ENCODE measurements at places on chromosomes 4 and X.

DNA sequence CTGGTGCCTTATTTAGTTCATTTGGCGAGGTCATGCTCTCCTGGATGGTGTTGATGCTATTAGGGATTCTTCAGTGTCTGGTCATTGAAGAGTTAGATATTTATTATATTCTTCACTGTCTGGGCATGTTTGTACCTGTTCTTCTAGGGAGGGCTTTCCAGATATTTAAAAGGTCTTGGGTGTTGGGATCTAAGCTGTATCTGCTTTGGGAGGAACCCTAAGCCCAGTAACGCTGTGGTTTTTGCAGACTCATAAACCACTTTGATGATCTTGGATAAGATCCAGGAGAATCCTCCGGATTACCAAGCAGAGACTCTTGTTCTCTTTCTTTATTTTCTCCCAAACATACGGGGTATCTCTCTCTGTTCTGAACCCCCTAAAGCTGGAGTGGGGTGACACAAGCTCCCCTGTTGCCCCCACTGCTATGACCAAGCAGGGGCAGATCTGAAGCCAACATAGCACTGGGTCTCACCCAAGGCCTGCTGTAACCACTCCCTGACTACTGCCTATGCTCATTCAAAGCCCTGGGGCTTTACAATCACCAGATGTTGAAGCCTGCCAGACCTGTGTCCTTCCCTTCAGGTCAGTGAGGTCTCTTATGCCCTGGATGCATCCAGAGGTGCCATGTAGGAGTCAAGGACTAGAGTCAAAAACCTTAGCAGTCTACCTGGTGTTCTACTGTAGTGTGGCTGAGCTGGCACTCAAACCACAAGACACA, 187.6 kb downstream of the GUCY2F start:
- no peak for DNase-seq

DNA sequence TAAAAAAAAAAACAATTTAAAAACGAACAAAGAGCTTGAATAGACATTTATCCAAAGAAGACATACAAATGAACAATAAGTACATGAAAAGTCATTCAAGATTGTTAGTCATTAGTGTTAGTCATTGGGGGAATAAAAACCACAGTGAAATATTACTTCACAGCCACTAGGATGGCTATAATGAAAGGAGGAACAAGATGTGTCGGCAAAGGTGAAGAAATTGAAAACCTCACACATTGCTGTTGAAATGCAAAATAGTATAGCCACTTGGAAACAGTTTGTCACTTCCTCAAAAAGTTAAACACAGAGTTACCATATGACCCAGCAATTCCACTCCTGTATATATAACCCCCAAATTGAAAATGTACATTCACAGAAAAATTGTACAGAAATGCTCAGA, 45.2 kb upstream of the SLC39A8 start:
- DNase-seq, result no peak

DNA sequence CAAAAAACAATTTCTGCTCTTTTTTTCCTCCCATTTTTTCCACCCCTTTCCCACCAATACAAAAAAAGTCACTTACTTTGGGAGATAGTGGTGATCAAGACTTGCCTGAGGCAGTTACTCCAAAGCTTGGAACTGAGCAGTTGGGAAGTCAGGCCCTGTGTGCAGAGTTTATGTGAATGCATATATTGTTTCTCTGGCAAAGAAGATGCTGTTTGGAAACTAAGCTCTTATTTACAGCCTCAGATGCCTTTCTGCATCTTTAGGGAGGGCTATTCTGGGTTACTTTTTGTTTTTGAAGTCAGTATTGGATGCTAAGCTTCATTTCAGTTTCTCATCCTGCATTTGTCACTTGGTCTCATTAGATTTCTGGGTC, 136.3 kb downstream of the ZNF330 start:
- no peak for DNase-seq

GRCh38 chr4:163173713-163174112, 7.0 kb upstream of the NAF1 start:
- DNase-seq, result no peak

- DNase-seq, result no peak
Measured at GRCh38 chrX:15320297-15320696, 4.9 kb upstream of the ASB11 start.

DNA sequence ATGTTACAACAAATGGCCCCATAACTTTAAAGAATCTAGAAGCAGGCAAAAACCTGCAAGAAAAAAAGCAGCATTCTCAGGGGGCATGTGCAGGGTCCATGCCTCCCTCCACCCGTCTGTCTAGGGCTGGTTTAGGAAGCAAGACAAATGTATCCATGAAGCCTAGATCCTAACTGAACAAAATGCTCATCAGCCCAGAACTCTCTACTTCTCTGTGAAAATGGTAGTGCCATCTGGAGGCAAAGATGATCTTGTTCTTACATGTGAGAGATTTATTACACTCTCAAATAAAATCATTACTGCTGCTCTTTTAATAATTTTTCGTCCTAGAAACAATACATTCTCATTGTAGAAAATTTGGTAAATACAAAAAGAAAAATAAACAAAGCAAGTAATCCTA, 26.7 kb downstream of the NR3C2 start:
- no peak for DNase-seq

GRCh38 chrX:16628946-16629595, 20.9 kb upstream of the S100G start:
- no peak for DNase-seq

DNA sequence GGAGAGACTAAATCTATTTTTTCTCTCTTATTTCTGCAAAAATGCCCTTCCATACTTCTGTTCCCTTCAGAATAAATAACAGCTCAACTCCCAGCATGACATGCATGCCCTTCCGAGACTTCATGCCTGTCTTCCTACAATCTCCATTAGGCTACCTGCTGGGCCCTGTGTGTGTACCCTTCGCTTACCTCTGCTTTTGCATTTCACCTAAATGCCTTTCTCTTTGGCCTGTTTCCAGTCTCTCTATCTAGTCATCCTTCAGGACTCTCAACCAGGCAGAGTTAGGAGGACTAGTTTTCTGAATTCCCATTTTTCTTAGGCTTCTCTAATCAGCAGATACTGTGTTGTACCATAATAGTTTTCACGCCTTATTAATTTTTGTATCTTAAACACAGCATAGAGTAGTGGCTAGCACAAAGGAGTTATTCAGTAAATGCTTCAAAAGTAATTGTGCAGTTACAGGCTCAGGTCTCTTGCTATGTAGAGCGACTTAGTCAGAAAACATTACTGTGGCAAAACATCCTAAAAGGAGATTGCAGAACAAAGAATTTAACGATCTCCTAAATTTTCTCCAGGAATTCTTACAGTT, 20.5 kb downstream of the SEPTIN11 start:
- no peak for DNase-seq

DNA sequence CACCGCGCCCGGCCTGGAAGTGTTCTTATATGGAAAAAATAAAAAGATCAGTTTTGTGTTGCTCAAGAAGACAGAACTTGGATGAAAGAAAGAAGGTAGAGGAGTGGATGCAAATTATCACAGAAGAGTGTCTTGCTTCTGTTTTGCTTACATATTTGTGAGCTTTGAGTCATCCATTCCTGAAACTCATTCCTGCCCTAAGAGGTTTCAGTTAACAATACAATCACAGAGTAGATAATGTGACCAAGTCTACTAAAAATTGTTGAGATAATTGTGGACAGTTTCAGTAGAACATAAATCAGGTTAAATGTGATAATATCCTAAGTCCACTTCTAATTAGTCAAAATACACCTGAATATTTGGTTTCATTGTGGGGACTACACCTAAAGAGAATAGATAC, 26.4 kb upstream of the LRCH2 start:
- DNase-seq, result no peak

- no peak for DNase-seq
Measured at GRCh38 chr4:103318327-103318726, 120.2 kb upstream of the CENPE start.

DNA sequence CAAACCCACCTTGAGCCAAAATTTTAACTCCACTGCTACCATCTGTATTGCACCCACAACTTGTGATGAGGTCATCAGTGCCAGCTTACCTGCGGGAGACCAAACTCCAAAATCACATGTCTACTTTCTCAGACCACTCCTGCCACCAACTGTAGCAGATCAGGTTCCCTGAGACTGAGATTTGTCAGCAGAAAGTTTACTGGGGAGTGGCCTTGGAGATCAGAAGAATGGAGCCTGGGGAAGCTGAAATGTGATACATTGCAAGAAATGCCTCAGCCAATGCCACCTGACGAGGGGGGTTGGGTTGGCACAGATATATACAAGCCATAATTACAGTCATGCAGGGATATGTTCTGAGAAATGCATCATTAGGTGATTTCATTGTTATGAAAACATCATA, 19.1 kb downstream of the HAUS3 start:
- no peak for DNase-seq

- no peak for DNase-seq
Measured at GRCh38 chr4:13601848-13602247, 25.7 kb downstream of the BOD1L1 start.

DNA sequence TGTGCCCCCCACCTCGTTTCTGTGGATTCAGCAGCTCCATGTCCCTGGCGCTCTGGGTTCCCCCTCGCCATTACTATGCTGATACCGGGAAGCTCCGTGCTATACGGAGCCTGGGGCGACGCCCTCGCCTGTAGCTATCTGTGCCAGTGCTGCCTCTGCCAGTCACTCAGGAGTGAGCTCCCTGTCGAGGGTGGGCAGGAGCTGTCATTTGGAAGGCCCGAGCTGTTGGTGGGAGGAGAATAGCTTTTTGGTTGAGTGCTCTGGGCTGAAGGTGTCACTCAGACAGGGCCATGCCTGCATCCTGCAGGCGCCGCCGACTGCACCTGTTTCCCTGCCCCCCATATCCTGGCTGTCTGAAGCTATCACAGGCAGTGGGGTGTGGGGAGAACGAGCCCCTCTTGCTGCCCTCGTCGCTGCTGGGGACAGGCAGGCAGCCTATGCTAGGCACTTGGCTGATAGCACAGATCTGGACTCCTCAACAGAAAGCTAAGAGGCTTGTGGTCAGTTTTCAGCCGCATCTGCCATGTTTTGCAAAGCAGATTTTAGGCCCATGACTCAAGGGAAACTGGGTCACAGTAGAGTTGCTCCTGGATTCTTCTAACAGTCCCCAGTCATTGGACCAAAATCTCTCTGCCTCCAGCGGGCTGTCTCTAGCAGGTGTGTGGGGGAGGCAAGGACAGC, 31.8 kb downstream of the CPLX1 start:
- no peak for DNase-seq

Data from stimulated activated CD4-positive, alpha-beta T cell treated with anti-CD3 and anti-CD28 coated beads, TNF-alpha, amount 100 ng/mL, for 48 hours (primary cell).